G401 (cell line): ENCODE measurements at places on chromosomes 2 and 18.

DNA sequence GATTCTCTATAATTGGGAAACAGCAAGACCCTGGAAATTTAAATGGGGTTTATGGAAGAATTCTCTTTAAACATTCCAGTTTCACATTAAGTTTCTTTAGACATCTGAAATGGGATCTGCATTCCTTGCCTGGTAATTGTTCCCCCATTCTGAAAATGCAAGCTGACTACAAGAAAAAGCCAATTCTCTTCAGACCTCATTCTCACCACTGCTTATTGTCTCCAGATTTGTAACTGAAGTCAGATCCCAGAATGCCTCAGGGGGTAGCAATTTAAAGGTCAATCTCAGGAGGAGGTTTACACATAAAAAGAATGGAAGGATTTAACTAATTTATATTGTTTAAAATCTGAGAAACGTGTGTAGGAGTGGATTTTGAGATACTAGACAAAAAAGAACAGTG lies 41.2 kb downstream of the COL3A1 start:
- DNase-seq: no peak

DNA sequence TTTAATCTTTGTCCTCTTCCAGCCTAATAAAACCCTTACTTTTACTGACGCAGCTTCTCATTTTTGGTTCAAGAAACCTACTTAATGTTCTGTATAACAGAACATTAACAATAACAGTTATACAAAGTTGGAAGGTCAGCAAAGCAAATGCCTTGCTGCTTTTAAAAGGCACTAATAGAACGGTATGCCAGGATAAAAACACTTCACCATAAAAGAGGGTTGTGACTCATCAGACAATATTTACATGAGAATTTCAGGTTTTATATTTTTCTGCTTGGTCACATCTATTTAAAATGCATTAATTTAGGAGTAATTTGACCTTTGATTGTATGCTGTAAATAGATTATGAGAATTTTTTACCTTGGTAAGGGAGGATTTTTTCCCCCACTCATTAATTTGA lies 3.0 kb downstream of the KLHL41 start:
- DNase-seq: no peak

DNA sequence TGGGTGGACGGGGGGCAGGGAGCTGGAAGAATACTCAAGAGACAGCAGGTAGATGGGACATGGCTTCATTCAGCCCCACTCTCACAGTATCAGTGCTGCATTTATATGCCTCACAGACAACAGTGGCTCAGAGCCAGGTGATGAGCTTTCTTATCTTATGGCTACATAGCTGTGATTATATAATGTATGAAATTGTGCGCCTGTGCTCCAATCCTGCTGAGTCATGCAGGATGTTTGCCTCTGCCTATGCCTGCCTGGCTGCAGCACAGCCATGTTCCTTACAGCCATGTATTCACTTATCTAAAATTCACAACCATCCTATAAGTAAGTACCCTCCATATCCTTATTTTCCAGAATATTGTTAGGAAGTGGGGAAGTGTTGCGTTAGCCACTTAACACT lies 37.7 kb upstream of the RNF103 start:
- DNase-seq: no peak

DNA sequence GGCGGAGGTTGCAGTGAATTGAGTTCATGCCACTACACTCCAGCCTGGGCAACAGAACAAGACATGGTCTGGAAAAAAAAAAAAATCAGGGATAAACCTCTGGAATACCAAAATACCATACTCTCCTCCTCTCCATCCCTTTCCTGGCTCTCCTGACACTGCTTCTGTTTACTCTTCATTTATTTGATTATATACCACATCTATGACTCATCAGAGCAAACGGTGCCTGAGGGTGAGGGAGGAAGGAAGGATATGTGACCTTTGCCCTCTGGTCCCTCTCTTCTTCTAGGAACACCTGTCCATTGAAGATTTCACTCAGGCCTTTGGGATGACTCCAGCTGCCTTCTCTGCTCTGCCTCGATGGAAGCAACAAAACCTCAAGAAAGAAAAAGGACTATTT lies 30.0 kb downstream of the VIL1 start:
- no peak for DNase-seq

GRCh38 chr2:6214471-6214870 lies 522.3 kb downstream of the SOX11 start:
- DNase-seq: no peak

- DNase-seq: peak; percentile 90
These were observed 31.5 kb downstream of the TRABD2A start for GRCh38 chr2:84849271-84849952.

- DNase-seq: no peak
These were observed 13.8 kb downstream of the BABAM2 start for GRCh38 chr2:27904405-27904665.

- no peak for DNase-seq
These were observed 109.8 kb upstream of the RPRM start for GRCh38 chr2:153588408-153588807.
